ENCODE measurements at places on chromosomes 7 and 10.
A peak's percentile ranks its signal among the peaks of the same experiment; 100 is the strongest.

- DNase-seq = no peak
Observed at GRCh38 chr10:938941-939678, 7.6 kb upstream of the LARP4B start.

GRCh38 chr10:661597-662222, 27.8 kb downstream of the DIP2C start:
- DNase-seq = no peak

GRCh38 chr10:33248638-33249037, 85.8 kb downstream of the NRP1 start:
- DNase-seq = peak; percentile 74

DNA sequence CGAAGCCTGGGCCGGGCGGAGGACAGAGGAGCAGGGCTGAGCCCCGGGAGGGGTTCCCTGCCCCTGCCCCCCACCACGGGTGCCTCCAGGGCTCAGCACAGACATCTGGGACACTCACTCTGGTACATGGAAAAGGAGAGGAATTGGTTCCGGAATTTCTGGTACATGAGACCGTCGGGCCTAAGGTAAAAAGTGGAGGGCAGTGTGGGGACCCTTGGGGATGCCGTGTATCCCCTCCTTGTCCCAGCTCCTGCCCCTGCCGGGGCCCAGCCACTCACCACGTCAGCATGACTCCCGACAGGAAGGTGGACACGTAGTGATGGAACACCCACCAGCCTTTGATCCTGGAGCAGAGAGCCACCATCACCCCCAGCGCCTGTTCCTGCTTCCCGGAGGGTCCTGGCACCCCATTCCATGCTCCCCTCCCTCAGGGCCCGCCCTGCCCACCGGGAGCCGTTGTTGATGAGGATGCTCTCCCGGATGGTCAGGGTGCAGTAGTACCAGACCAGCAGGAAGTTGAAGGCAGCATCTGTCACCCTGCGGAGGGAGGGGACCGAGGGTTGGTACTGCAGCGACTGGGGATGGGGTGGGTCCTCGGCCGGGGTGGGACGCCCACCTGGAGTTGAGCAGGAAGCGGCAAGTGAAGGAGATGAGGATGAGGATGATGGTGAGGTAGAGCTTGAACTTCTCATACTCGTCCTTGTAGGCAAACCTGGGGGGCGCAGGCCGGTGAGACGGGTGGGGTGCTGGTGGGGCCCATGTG, 6.4 kb downstream of the TMEM120A start:
- no peak for DNase-seq

- no peak for DNase-seq
Observed at GRCh38 chr10:22002591-22003176, 846 bp downstream of the DNAJC1 start.

DNA sequence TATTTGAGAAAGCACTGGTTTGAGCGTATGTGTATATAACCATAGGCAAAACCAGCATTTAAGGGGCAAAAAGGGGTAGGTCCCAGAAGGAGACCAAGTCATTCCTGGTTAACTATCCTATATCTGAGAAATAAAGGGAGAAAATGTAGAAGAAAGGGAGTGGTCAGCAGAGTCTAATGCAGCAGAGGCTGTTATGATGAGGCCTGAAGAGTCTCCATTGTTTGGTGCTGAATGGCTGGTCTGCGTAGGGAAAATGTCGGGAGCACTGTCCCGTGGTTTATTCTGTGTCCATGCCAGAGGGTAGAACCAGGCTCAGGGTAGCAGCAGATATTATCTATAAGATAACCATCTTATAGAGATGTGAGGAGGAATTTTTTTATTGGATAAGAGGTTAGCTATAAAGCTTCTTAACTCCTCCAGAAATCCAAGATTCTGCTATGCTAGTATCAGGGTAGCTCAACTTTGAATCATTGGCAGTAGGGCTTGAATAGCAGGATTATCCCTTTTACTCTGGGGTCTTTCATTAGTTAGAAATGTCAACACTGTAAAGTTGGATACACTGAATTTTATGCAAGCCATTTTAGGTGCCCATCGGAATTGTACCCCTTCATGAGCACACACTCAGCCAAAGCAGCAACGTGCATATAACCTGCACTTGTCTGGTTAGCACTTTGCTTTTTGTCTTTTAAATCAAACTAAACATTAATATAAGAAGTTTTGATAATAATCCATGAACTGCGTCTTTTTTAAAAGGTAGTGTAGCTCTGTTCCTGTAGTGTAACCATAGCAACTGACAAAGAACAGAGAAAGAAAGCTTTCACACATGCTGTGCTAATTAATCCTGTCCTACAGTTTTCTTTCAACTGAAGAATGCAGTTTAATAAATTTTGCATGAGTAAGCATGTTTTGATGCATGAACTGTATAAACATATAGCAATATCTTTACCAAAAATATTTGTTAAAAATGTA, 312.0 kb upstream of the FZD1 start:
- DNase-seq = no peak

DNA sequence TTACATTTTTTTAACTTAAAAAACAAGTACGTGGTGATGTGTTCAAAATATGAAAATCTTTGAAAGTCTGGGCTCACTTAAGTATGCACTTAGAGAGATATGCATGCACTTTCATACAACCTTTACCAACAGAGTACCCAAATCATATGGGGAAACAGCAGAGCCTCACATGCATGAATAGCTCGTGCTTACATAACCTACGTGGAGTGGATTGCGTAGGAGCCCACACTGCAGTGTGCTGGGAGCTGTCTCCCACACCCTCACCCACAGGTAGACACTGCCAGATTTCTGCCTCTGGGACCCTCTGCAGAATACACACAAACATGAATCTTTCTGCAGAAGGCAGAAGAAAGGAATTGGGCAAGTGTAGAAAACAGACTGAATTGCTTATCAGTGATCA, 581 bp downstream of the CLCN1 start:
- DNase-seq = no peak

DNA sequence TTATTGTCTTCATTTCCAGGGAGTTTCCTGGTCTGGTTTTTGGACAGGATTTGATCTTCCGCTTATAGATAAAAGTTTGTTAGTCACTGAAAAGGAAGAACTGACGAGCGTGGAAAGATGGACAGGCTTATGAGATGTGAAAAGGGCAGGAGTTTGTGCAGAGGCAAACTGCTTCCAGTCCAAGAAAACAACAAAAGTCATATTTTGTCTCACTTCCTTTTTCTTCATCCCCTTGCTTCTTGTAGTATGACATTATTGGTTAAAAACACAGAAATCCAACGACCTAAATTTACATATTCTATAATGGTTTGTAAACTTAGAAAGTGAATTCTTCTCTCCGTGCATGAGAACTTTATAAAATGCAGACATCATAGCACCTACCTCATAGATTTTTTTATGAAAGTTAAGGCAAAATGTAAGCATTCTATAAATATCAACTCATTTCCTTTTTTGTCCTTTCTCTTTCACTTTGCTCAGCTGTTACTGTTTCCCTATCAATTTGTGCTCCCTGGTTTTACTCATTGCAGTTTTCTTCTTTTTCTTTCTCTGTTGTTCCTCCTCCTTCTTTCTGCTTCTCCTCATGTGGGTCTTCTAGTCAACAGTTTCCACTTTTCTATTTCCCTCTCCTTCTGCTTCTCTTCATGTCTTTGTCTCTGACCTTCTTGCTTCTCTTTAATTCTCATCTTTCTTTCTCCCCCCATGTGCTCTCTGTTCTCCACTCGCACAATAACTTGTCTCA, 370.2 kb downstream of the ARL4A start:
- DNase-seq = no peak

GRCh38 chr7:121833991-121834390, 39.0 kb upstream of the PTPRZ1 start:
- DNase-seq = no peak

GRCh38 chr7:3204526-3204925, 96.5 kb upstream of the SDK1 start:
- DNase-seq = no peak

GRCh38 chr10:80186364-80187012, 18.8 kb downstream of the ANXA11 start:
- no peak for DNase-seq

DNA sequence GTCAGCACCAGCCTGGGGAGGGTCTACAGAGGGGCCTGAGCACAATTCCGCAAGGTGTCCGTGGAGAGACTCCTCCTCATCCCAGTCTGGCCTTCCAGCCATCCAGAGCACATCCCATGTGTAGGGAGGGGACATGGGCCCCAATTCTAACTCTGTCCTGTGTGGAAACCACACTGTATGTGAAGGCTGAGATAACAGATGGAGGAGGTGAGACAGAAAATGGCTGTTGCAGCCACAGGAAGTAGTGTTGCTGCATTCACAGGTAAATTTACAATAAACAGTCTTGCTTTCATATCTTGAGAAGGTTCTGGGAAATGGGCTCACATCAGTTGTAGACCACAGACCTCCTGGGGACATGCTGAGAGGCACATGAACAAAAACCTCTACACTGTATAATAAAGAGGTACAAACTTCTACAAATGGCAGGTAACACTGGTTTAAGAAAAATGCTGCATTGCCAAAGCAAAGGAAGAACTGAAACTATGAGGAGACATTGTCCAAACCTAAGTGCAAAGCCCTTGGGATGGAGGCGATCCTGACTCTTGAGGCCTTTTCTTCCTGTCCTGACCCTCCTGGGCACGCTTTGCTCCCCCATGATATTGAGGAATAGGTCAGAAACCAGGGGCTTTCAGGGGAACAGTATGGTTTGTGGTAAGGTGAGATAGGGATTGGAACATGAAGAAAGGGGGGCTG, 21.6 kb upstream of the GIMAP2 start:
- DNase-seq = no peak

GRCh38 chr10:1162481-1163203, 106.5 kb downstream of the WDR37 start:
- DNase-seq = no peak

GRCh38 chr10:110494532-110494931, 3.2 kb upstream of the DUSP5 start:
- DNase-seq = no peak

DNA sequence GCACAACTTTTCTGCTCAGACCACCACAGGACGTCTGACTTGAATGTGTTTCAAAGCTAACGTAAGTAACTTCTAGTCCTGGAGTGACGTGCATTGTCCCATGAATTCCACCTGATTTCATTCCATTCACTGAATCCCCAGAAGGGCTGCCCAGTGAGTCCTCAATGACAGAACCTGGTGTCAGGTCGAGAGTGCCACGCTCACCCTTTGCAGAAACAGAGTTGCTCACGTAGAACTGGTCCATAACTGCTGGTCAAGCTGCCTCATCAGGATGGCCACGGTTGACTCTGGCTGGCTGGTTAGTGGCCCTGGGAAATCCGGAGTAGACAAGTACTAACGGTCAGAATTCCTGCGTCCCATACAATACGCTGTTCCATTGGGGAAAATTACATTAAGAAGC, 50.6 kb upstream of the UBE3C start:
- no peak for DNase-seq

DNA sequence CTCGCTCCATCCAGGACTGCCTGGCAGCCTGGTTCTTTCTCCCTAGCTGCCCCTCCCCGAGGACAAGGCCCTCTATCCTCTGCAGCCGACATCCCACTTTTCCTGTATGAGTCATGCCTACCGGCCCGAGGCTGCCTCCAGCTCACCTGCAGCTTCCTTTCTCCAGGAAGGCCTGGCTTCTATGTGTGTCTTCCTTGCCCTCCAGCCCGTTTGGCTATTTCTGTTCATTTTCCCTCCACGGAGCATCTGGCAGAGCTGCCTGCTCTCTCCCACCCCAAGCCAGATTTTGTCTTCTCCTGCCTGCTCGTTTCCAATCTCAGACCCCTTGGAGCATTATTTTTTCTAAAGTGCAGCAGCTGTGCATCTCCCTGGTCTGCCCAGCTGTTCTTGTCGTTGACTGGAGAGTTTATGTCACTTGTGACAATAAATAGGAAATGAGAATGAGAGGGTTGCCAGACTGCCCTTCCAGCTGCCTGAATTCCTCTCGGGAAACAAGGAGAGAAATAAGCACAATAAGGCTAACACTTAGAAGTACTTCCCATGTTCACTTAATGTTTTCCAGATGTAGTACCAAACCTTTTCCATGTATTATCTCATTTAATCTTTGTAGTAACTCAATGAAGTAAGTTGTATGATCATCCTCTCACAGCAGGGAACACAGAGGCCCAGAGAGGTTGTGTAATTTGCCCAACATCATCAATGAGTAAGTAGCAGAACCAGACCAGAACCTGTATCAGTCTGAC, 19.7 kb downstream of the UBTD1 start:
- DNase-seq = no peak

- no peak for DNase-seq
Observed at GRCh38 chr10:96287392-96288105, 16.2 kb upstream of the BLNK start.

GRCh38 chr7:139909379-139910050, 80.5 kb downstream of the TBXAS1 start:
- DNase-seq = no peak

DNA sequence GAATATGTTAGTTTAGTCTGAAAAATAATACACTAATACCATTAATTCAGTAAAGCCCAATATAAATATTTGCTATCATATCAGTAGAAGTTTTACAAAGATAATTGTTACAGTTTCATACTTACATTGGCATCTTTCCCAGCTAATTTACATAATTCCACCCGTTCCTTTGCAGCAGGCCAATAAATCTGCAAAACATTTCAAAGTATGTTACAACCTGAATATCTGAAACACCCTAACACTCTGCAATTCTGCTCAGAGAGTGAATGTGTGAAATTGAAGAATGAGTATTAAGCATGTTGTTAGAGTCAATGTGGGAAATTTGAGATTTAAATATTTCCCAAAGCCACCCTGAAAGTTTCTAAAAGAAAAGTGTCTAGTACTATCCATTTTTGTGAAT, 105.5 kb downstream of the SEMA3D start:
- no peak for DNase-seq

GRCh38 chr10:116691635-116692034, 50.7 kb downstream of the HSPA12A start:
- DNase-seq = no peak

DNA sequence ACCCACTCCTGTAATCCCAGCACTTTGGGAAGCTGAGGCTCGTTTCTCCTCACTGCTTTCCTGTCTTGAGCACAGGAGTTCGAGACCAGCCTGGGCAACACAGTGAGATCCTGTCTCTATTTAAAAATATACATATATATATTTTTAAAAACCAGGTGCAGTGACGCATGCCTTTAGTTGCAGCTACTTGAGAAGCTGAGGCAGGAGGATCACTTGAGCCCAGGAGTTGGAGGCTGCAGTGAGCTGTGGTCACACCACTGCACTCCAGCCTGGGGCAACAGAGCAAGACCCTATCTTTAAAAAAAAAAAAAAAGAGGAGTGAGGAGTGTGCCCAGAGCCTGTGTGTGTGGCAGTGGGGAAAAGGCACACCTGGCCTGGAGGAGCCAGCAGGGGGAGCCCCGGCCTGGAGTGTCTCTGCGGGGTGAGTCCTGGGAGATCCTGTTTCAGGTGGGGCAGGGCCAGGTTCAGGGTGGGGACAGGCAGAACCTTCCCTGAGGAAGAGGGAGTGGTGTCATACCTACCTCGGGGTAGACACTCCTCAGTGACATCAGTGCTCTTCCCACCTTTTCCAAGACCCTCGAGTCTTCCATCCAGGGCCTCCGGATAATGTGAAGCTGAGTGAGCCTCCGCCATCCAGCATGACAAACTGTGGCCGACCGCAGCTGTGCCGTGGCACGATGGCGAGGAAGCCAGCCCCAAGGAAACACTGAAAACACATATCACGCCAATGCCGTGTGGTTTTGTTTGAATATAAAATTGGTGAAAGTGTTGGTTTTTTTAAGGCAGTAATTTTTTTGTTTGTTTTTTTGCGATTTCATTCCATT, 9.0 kb upstream of the ARPC1B start:
- DNase-seq = no peak

Data from BJ (cell line).